ENCODE measurements at places on chromosomes 5 and 9.

GRCh38 chr5:140166911-140167310 lies 8.1 kb upstream of the CYSTM1 start:
- no peak for DNase-seq

DNA sequence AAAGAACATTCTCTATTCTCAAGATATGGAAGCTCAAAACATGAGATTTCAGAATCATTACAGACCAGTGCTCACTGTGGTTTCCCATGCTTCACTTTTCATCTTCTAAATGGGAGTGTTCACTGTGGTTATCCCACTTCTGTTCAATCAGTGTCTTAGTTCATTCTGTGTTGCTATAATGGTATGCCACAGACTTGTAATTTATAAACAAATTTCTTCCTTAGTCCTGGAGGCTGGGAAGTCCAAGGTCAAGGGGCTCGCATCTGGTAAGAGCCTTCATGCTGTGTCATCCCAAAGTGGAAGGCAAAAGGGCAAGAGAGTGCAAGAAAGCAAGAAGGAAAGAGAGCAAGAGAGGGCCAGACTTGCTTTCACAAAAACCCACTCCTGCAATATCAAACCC lies 146.3 kb downstream of the TTC39B start:
- DNase-seq: no peak

- DNase-seq: no peak
These were observed 9.1 kb downstream of the BRD3 start for GRCh38 chr9:134058716-134059115.

DNA sequence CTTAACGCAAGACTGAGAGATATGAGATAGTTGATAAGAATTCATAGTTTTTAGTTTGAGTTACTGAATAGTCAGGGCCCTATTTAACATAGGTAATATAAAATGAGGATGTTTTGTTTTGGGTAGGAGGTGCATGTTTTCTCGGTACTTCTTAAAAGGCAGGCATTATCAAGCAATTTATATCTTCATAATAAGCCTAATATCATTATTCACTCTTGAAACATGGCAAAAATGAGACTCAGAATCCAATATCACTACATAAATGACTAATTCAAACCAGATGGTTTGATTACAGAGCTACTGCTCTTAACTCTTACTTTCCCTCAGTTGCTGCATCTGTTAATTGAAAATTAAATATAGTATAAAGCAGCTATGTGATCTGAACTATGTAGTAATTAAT lies 2038.7 kb downstream of the EFNA5 start:
- no peak for DNase-seq

DNA sequence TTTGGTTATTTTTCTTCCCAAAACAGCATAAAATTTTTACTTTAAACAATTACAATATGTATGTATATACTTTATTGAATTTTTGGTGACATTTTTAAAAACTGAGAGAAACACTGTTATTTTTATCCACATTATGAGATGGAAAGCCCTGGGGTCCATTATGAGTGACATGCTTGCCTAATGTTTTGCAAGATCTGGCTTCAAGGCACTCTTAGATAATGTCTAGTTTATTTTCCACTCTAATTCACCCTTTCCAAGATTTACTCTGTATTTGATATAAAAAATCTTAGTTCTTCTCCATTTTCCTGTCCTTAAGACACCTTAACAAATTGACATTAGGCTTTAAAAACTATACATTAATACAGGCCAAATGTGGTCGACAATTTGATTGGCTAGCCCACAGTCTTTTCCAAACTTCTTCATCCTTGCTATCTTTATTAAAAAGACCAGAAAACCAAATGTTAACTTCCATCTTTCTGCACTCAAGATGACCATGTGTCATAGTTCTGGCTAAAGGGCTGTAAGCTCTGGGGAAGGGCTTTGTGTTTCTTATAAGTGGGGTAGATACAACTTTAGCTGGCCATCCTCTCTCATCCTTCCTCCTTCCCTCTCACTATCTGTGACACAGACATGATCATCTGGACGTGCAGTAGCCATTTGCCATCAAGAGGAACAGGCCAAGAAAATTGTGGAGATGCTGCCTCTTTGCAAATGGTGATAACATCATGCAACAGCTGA lies 561.1 kb downstream of the PDE4D start:
- no peak for DNase-seq

- no peak for DNase-seq
These were observed 37.3 kb downstream of the KCTD16 start for GRCh38 chr5:144207875-144208444.

- DNase-seq: no peak
These were observed 5.3 kb upstream of the FAM120AOS start for GRCh38 chr9:93458712-93459111.

GRCh38 chr9:34686231-34686630 lies 4.8 kb downstream of the CCL19 start:
- no peak for DNase-seq

DNA sequence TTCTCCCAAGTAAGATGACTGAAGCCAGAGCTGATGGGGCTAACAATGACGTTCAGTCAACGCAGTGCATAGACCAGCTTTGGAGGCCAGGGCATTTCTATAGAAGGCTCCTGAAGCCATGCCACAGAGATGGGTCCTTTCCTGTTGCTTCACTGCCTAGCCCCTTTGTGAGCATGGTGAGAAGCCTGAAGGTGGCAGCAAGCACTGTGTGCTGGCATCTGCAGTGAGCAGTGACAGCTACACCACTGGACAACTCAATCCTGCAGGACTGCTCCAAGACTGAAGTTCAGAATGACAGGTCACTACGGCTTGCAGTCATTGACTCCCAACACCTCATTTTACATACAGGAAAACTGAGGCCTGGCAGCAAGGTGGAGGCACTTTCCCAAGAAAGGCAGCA lies 229.0 kb downstream of the TSSK1B start:
- DNase-seq: peak; percentile 25

DNA sequence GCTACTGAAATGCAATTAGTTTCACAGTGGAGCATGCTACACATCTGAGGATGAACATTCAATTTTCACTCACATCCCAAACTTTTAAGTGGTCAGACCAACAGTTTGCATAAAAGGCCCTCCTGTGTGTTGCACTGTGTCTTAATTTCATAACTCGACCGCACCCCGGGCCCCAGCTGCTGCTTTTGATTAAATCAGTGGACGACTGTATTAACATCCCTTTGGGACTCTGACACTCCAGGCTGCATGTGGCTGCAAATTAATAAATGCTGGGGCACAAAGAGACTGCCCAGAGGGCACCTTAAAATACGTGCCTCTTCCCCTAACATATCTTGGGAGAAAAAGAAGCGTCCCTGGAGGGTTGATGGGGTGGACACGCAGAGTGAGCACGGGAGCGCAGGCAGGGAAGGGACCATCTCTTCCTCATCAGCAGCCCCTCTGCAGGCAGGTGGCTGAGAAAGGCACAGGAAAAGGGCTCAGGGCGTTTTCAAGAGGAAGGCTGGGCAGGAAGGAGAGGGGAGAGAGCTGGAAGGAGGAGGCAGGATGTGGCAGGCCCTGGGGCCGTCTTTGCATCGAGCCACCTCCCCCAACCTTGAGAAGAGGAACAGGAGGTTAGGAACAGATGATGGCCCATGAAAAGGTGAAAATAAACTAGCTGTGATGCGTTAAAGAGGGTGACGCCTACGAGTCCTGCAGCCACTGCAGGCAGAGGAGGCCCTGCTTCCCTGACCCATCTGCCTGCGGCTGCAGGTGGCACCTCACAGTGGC lies 18.6 kb downstream of the MED10 start:
- DNase-seq: peak; percentile 45

DNA sequence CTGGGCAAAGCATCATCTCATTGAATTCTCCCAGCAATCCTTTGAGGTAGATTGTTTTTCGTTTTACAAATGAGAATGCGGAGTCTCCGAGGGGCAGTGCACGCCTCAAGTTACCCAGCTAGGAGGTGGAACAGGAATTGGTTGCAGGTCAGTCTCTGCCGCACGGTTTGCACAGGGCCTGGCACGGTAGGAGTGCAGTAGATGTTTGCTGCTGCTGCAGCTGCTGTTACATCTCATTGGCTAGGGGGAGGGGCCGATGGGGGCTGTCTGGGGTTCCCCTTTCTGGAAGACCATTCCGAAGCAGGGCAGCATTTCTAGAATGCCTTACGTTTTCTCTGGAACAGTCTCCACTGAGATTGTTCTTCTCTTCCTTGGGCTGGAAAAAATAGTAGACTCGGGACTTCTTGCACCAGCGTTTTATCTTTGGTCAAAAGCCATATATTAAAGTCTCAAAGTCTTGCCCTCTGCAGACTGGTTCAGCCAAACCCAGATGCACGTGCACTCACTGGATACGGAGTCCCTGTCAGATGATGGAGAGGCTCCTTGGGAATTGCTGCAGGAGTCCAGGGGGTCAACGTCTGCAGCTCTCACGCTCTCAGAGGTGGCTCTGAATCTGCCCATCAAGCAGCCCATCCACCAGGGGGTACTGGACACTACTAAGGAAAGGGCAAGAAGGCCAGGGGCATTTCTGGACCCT lies 1.2 kb downstream of the USP20 start:
- peak; percentile 83 for DNase-seq

DNA sequence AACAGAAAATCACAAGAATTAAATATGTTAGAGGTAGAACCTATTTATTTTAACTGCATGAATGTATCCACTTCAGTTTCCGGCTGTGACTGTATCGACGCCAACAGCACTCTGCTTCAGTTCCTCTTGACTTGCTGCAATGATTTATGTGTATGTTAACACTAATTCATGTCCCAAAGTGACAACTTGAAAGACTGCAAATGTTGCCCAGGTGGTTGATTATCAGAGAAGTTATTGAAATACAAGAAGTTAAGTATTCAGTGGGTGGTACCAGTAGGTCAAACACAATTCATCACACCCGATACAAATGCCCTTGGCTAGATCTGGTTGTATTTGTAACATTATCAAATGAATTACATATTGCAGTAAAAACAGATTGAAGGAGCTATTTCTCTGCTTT lies 622.7 kb upstream of the CDH18 start:
- peak; percentile 41 for DNase-seq

DNA sequence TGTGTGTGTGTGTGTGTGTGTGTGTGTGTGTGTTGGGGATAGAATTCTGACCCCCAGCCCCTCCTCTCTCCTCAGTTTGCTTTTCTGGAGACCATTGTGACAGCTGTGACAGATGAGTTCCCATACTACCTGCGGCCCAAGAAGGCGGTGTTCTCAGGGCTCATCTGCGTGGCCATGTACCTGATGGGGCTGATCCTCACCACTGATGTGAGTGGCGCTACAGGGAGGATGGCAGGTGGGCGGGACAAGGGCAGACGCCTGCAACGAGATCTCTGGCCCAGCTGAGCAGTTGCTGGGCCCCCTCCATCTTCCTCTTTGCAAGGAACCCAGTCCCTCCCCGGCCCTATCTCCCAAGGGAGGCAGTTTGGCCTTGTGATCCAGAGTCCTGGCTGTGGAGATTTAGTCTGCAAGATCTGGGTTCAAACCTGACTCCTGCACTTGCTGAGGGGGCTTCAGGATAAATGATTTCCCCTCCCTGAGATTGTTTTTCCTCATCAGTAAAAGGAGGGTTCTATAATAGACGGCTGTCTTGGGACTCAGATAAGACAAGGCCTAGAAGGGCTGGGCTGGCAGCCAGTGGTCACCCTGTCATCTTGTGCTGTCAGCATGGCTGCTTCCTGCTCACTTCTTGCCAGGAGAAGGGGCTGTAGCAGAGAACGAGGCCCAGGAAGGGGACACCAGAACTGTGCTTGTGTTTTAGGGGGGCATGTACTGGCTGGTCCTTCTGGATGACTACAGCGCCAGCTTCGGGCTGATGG lies 14.1 kb downstream of the SLC6A7 start:
- peak; percentile 24 for DNase-seq

DNA sequence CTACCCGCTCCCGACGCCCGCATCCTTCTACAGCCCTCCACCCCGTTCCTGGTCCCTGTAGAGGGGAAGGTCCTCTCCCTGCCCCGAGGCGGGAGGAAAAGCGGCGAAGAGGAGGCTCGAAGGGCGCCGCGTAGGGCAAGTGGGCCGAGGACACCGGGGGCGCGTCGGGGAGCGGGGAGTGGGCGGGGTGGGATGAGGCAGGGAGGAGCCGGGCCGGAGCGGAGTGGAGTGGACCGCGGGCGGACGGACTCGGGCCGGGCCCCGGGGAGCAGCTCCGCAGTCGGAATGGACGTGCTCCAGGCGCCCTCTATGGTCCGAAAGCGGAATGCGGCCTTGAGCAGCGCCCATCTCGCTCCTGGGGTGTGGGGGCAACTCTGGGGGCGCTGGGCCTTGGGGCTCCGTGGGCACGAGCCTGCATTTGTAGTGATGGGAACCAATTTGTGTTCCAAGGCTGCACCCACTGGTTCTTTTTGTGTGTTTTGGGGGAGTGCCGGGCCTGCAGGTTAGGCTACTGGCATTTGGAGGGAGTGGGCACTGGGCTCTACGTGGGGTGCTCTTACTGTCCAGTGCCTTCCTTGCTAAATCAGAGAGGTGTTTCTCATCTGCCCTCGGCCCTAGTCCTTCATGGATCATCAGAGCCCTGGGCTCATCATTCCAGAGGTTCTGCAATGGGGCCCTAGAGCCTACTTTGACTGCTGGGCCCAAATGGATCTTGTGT lies 7.3 kb downstream of the IRX1 start:
- DNase-seq: peak; percentile 48

DNA sequence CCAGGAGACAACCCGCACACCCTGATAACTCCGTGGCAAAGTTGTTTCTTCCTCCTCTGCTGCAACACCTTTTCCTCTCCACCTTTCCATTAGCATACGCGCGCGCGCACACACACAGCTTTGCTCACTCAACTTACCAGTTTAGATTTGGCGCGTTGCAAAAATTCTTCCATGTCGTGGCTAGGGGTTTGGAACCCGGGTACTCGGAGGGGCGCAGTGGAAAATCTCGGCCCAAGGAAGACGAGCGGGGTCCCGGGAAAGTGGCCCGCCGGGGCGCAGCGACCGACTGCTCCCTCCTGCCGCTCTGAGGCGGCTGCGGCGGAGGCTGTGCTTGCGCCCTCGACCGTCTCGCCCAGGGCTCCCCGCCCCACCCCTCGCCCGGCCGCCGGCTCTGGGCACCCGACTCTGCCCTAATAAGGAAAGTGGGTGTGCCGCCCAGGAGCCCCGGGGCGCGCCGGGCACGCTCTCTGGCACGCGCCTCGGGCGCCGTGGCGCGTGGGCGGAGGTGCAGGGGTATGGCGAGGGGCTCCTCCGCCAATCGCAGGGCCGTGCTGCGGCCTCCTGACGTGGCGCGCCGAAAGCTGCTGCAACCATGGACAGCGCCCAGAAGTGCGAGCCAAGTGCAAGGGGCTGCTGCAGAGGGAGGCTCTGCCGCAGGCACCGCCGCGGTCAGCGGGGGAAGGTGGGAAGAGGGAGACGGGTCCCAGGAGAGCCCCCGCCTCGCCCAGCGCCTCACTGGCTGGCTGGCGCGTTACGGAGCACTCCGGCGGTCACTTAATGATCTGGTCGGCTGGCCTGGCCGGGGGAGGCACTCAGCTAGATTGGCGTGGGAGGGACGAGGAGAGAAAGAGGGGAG lies at the start of gene PRUNE2:
TSS of gene PRUNE2 (minus strand) at position 324 of the 856 bp plus-strand sequence. CDS start at position 173, 151 bp downstream.
- DNase-seq: peak; percentile 89

GRCh38 chr5:57174128-57174889 lies 450 bp downstream of the GPBP1 start:
- DNase-seq: peak; percentile 64

GRCh38 chr5:139764886-139765408 lies 30.7 kb upstream of the PSD2 start:
- DNase-seq: no peak

- DNase-seq: no peak
These were observed 70.6 kb downstream of the RXRA start for GRCh38 chr9:134396825-134397224.

- no peak for DNase-seq
These were observed 71.1 kb upstream of the TBC1D9B start for GRCh38 chr5:179978792-179979191.

- no peak for DNase-seq
These were observed 11.8 kb downstream of the KIF2A start for GRCh38 chr5:62317810-62318209.
